ENCODE measurements at places on chromosomes 2 and 18.

DNA sequence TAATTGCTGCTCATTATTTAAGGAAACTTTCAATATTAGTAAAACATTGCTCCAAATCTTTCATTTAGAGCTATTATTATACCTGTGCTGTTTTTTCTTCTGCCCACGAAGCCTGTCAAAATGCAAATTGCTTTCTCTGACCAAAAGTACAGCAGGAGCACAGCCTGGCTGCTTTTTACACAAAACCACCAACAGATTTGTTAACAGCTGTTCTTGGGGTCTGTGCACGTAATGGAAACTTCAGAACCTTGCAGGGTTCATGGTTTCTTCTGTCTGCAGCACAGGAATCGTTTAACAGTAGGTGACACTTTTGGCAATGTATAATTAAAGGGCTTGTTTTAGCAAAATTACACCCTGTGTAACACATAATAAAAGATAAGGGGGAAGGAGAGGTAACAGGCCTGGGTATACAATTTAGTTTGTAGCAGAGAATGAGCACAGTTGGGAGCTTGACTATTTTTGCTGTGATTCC, 447.3 kb downstream of the KCNJ3 start:
- no peak for DNase-seq

DNA sequence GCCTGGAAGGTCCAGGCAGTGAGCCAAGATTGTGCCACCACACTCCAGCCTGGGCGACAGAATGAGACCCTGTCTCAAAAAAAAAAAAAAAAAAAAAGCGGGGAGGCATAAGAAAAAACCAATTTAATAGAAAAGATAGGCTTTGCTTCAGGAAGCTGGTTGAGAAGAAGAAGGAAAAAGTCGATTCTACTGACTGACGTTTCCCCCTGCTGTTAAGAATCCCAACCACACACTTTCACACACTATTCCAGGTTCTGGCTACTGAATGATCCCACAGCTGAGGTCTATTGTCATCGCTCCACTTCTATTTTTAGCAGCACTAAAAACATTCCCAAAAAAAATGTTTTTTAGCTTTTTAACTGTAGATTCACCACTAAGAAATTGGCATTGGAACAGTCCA, 6.7 kb upstream of the CHCHD5 start:
- peak; percentile 50 for DNase-seq

DNA sequence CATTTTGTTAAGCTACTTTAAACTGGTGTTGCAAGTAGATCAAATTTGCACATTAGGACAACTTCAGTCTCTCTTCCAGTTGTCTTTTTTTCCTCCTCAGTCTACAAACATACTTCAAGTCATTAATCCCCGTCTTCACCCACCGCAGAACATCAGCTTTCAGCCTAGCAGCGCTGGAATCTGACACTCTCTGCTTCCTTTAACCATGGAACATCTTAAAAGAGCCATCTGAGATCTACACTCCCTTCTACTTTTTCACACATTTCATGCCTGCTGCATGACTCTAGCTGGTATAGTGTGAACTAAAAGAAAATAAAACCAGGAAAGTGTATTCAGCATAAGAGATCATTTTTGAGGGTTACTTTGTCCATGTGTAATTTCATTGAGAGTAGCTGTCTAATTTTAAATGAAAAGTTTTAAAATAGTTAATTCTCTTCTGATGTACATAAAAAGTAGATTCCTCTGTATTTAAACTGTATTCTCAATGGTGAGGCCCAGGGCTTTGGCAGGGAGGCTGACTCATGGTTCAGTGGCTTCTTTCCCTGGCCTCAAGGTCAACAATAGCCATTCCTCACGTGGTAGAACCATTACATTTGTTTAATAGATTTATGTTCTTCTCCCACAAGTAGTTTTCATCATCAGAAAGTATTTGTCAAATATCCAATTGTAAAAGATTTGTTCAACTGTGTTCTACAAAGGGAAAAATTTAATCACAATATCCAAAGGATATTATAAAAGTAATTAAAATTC, 16.5 kb downstream of the SGPP2 start:
- DNase-seq, result peak; percentile 38

GRCh38 chr2:223915071-223915470, 30.1 kb downstream of the WDFY1 start:
- DNase-seq, result no peak

DNA sequence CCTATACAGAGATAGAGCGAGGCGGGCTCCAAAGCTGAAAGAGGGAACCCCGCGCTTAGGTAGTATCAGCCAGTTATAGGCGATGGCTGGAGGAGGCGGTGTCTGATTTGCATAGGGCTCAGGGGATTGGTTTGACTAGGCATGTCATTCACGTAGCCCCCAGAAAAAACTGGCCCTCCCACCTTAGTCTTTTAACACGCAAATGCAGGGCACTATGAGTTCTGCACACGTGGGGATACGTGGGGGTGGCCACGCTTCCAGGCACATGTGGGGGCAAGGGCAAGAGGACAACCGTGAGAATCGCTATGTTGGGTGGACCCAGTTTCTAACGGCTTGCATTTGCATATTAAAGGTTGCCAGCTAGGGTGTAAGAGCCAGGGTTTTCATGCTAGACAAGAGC, 56.7 kb upstream of the MSTN start:
- DNase-seq, result peak; percentile 22

DNA sequence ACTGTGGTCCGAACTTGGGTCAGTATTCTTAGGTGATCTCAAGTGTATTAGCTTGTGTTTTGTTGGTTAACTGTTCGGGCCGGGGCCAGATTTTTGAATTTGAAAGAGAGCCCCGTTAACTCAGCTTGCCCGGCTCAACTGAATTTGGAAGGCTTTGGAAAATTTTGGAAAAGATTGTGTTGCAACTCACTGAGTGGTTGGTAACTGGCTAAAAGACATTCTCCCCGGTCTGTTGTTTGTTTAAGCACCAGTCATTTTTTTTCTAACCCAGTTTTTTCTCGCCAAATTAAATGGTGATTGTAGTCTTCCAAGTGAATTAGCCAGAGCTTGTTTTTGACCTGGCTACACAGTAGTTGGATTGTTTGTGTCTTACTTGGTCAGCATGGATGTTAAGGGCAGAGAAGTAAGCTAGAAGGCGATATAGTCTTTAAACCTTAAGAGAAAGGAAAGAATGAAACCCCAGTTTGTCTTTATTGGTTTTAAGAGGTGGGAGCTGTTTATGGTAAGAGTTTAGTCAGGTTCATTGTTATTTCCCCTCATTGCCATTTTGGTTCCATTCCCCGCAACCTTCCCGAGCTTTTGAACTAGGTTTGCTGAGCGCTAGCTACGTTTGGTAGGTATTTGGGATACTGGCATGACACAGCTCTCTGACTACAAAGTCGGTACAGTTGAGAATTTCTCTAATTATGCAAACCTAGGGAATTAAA, 2.4 kb downstream of the MAP4K4 start:
- DNase-seq, result peak; percentile 68

DNA sequence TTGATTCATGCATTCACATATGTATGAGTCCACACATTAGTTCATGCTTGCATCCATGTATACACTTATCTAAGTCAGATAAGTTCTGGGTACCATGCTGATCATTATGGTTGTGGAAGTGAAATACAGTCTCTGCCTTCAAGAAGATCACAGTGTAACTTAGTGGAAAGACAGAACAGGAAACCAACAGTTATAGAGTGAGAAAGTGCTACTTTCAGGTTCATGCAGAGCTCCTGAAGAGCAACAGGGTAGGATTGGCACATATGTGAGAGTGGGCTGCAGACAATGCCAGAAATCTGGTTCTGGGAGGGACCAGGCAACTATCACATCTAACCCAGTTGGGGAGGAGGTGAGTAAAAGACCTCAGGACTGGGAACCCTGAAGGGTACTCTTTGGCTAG, 35.4 kb upstream of the PGAP1 start:
- no peak for DNase-seq

GRCh38 chr2:154762638-154763037, 64.1 kb downstream of the KCNJ3 start:
- no peak for DNase-seq

DNA sequence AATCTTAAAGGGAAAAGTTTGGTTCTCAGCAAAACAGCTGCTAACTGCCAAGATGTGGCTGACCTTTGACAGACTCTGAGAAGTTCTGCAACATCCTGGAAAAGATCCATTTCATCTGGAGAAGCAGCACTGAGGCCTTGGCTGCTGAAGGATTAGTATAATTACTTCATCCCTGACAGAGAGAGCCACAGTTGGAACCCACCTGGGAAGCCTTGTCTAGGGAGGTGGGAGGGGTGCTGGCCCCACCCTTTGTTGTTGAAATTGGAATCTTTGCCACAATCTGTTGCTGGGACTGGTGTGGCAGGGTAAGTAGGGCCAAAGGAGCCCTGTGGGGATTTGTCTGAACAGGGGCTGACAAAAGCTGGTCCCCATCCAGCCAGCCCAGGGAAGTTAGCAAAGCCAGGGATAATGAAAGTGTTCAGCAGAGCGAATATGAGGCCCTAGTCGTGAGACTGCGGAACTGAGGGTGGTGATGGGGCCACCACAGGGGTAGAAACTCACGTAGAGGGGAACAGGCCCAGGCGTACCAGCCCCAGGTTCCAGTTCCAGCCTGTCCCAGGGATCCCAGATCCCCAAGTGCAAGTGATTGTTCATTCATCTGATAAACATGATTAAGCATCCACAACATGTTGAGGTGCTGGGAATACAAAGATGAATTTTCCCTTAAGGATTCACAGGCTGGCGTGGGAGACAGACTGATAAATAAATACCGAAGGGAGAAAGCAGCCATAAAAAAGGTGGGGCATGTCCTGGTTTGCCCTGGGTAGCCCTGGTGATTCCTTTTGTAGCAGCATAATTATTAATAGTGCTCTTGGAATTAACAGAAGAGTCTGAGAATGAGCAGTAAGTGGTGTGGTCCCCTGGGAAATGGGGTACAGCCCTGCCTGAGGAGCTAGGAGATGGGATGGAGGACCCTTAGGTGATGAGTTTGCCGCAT, 60.0 kb downstream of the MYO1B start:
- peak; percentile 97 for DNase-seq

DNA sequence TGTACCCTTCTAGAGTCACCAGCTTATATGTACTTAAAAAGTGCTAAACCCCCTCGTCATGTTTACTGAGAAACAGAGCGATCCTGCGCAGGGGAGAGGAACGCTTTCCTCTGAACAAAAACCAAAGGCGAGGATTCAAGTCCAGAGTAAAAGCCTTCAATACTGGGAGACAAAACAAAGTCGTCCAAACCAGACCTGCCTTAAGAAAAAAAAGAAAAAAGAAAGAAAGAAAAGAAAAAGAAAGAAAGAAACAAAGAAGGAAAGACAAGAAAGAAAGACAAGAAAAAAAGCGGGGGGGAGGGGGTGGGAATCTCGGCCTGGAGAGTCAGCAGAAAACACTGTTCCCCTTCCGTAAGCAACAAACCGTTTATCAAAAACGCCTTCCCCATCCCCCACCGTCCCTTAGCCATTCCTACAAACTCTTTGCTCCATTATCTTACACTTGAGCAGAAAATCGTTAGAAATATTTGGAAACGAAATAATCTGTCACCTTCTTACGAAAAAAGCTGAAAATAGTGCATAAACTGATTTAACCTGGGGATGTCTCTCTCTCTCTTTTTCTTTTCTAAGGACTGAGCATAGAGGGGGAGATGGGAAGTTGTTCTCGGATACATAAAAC, 3.3 kb downstream of the PTGR3 start:
- DNase-seq, result no peak

GRCh38 chr2:236774171-236774570, 204.5 kb downstream of the ACKR3 start:
- DNase-seq, result no peak

GRCh38 chr18:54712306-54712705, 116.0 kb upstream of the RAB27B start:
- peak; percentile 77 for DNase-seq

- DNase-seq, result no peak
Observed at GRCh38 chr2:74044999-74045398, 60.3 kb downstream of the TET3 start.

- no peak for DNase-seq
Observed at GRCh38 chr2:55361465-55362189, 58.0 kb downstream of the CCDC88A start.

DNA sequence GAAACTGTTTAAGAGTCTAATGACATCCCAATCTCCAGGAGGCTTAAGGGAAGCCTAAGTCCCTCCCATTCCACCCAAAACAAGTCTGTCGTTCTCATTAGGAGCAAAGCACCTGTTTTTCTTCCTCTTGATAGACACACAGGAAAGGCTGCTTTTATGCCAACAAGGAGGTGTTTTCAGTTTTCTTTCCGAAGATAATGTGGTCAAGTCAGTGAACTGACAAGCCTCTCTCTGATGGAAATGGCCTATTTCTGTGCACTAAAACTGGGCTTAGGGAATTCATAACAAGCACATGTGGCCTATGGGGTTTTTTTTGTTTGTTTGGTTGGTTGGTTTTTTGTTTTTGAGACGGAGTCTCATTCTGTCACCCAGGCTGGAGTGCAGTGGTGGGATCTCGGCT, 36.2 kb downstream of the FBLN7 start:
- no peak for DNase-seq

GRCh38 chr2:20471902-20472559, 25.2 kb downstream of the RHOB start:
- no peak for DNase-seq

DNA sequence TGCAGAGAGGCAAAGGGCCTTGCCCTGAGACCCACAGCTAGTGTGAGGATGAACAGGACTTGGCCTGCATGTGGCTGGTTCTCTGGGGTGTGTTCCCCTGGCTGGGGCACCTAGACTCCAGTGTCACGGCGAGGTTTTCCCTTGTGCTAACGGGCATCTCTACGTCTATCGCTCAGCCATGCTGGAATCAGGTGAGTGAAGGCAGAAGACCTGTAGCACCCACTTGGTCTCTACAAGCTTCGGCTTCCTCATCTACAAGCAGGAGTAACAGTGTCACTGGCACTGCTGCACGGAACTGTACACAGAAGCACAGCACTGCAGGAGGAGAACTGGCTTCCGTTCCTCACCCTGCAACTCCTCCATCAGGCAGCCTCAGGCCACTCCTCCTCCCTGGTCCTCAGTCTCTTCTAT, 30.6 kb downstream of the HS1BP3 start:
- DNase-seq, result no peak

DNA sequence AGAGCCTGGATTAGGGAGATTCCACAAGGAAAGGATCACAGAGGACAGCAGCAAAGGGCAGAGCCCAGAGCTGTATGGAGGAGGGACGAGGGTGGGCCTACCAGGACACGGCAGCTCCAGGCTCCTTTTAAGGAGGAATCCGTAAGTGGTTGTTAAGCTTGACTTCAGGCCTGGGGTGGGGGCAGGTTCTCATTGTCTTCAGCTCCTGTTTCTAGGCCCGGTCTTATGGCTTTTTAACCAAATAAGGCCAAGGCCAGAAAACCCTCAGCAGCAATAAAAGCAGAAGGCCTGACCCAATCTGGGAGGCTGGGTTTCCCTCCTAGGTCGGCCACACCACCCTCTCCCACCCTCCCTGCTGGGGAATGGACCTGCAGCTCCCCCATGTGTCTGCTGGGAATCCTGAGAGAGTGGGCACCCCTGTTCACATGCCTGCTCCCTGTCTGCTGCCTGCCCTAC, 111.2 kb downstream of the PLB1 start:
- DNase-seq, result no peak
